ENCODE measurements at places on chromosomes 11 and 22. TPM values are rescaled to one million over a fixed set of nuclear protein-coding genes. Genes with fewer than 3 reads are reported as not detected.

DNA sequence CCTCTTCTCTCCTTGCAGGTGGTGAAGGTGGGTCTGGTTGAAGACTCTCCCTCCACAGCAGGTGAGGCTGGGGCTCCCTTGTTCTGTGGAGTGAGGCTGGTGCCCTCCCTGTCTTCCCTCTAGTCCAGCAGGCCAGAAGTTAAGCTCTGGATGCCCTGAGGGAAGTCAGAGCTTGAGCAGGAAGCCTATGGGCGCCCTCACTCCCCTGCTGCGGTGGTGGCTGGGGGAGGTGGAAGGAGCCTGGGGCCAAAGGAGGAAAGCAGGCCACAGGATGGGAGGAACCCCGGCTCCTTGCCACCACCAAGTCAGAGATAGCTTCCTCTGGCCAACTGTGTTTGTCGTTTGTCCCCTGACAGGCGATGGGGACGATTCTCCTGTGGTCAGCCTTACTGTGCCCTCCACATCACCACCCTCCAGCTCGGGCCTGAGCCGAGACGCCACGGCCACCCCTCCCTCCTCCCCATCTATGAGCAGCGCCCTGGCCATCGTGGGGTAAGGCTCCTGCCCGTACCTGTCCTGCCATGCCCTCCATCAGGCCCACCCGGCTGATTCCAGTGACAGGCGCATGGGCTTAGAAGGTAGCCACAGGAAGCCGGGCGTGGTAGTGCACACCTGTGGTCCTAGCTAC is 29.5 kb upstream of the RAB1B start:
- DNase-seq = no peak

The NPAS4 gene
- not detected for polyA plus RNA-seq

The TMEM151A gene
- 0.06 TPM for polyA plus RNA-seq

- DNase-seq = no peak
Measured at GRCh38 chr22:42214633-42215415, 55.6 kb downstream of the TCF20 start.

GRCh38 chr22:28544431-28544868 is 135.2 kb downstream of the TTC28 start:
- peak; percentile 19 for DNase-seq

- no peak for DNase-seq
Measured at GRCh38 chr11:13602844-13603243, 65.6 kb upstream of the FAR1 start.

GRCh38 chr11:115303929-115304531 is 200.2 kb downstream of the CADM1 start:
- no peak for DNase-seq

DNA sequence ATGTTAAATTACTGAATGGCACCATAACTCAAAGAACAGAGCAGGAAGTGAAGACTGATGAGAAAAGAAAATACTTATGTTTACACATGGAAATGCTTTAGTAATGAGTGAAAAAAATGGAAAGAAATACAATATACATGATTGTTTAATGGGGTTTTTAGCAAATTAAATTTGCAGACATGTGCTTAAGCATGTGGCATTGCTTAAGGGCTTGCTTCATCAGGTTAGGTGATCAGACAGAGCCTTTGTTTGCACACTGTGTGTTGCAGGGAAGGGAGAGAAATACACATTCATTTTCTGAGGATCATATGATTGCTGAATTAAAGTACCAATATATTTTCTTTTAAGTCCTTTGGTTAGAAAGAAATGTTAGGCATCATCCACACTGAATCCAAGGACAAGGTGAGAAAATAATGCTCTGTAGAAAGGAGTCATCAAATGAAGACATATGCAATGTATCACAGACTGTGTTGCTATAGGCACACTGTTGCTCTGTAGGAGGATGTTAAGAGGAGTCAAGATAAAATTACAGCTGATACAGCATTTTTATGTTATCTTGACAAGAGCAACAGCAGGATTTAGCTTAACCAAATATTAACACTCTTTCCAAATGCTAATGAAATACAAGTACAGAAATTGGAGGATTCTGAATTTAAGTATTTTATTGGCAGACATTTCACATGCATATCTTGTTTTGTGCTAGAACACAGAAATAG is 23.4 kb upstream of the ARHGAP20 start:
- DNase-seq = no peak

GRCh38 chr11:123197711-123198110 is 2.7 kb upstream of the CLMP start:
- DNase-seq = peak; percentile 93

- DNase-seq = no peak
Measured at GRCh38 chr11:101059331-101059730, 70.3 kb downstream of the PGR start.

GRCh38 chr11:12724301-12725054 is 50.3 kb downstream of the TEAD1 start:
- DNase-seq = peak; percentile 92

The ANO1 gene
- polyA plus RNA-seq = 147 TPM

- peak; percentile 41 for DNase-seq
Measured at GRCh38 chr11:9180784-9181183, 84.4 kb downstream of the DENND5A start.

- DNase-seq = no peak
Measured at GRCh38 chr22:44996648-44997047, 13.2 kb downstream of the PHF21B start.

The RNF169 gene
- polyA plus RNA-seq = 5.3 TPM

DNA sequence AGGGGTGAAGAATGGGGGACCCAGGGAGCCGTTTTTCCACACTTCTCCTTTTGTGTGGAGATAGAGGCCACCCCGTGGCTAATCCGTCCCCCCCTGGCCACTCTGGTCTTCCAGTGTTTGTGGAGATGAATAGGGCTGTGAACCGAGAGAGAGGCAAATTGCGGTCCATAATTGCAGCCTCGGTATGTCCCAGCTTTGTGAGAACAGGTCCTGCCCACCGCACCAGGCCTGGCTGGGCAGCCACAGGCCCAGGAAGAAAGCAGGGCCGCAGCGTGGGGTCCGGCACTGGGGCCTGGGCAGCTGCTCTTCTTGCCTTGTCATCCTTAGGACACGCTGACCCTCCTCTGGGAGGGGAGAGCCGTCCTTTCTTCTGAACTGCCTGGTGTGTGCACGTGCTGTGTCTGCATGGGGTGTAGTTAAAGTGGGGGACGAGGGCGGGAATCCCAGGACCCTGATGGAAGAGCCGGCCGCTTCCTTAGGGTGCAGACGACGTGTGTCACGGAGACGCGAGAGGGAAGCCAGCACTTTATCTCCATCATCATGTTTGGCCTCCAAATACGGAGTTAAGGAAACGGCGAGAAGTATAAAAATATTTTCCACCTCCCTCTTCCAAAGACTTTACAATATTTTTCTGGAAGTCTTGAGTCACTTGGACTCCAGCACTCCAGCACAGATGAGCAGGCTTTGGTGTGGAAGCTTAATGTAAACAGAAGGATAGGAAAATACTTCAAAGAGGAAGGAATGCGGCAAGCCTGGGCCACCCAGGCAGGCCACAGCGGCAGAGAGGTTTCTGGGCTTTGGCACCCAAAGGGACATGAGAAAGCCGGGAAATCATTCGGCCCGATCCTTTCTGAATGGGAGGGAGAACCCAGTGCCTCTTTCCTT is 1248.4 kb downstream of the BRD1 start:
- DNase-seq = no peak

The SSTR3 gene
- polyA plus RNA-seq = not detected

The XKR3 gene
- not detected for polyA plus RNA-seq

Data from mammary epithelial cell (primary cell).